CD8-positive, alpha-beta T cell (primary cell): ENCODE measurements at places on chromosomes 4 and X.

DNA sequence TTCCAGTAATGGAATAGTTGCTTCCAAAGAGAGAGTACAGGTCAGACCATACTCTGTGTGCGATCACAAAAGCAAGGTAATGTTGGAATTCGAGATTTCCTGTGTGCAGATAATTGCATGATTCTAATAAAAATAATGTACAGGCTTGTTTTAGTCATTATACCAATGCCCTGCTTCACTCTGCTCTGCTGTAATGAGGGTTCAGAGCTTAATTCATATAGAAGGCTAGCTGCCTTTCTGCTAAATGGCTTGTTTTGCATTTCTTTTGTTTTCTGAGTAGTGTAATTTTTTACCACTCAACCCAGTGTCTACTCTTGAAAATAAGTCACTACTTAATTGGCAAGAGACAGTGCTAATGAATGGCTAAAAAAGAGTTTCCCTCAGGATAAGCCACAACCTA is 236.0 kb downstream of the CAMK2D start:
- no peak for DNase-seq

DNA sequence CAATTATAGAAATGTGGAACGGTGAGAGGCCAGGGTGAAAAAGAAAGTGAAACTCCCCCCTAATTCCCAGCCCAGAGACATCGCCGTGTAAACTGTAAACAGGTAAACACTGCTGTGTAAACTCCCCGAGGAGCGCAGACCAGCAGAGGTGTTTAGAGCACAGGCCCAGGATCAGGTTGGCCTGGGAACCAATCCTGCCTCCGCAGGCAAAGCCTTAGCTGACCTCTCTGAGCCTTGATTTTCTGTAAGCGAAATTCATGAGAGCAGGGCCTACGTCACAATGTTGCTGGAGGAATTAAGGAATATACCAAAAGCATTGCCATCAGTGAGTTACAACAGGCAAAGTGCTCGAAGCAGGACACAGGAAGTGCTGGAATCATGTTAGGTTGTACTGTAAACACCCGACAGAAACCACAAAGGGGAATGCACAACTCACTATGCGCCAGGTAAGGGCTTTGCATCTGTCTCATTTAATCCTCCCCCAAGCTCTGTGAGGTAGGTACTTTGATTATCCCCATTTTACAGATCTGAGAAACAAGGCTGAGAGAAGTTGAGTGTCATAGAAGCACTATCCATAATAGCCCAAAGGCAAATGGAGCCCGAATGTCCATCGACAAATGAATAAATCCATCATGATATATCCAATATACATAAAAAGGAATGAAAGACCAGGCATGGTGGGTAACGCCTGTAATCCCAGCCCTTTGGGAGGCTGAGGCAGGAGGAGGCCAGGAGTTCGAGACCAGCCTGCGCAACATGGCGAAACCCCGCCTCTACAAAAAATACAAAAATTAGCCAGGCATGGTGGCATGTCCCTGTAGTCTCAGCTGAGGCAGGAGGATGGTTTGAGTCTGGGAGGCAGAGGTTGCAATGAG is 30.7 kb upstream of the KIAA0232 start:
- no peak for DNase-seq

DNA sequence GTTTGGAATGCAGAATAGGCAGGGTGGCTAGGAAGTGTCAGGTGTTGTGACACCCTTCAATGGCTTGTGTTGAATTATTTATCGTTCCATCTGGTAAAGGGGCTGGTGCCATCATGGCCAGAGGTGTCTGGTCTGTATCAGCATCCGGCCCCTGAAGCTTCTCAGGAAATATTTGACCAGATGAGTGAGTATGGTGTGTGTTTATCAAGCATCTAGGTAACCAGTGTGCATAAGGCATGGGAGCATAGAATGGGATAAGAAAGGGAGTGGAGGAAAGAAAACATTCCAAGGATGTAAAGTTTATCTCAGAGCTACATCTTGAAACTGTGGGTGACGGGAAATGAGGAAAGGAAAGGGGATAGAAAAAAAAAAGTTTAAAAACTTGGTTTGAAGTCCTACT is 109.4 kb downstream of the KLHL4 start:
- no peak for DNase-seq

GRCh38 chr4:113968473-113968872 is 11.0 kb downstream of the ARSJ start:
- no peak for DNase-seq

- no peak for DNase-seq
Observed at GRCh38 chr4:183345261-183345660, 23.0 kb upstream of the CLDN24 start.

GRCh38 chr4:88610771-88611170 is 18.5 kb downstream of the HERC3 start:
- no peak for DNase-seq

- no peak for DNase-seq
Observed at GRCh38 chr4:54231768-54232688, 2.9 kb downstream of the PDGFRA start.
